Peyer's patch (tissue), 4 donors: ENCODE measurements at places on chromosomes 16 and 17.
A peak's percentile ranks its signal among the peaks of the same experiment; 100 is the strongest.

GRCh38 chr17:78977997-78978973 lies 1.4 kb downstream of the LGALS3BP start:
- H3K36me3 ChIP-seq: no peaks in the 10 kb centered on the region
- H3K4me3 ChIP-seq: peak overlapping the region; percentile 31
- H3K27ac ChIP-seq: peak overlapping the region; percentile 83
- no peak for DNase-seq
- peaks cover 3% of the 10 kb centered on the region for H3K4me1 ChIP-seq
- H3K27me3 ChIP-seq: no peaks in the 10 kb centered on the region

- no peak for DNase-seq
- H3K27ac ChIP-seq: no peak overlapping the region
- H3K36me3 ChIP-seq: peaks cover 4% of the 10 kb centered on the region
- no peak overlapping the region for H3K4me3 ChIP-seq
- H3K4me1 ChIP-seq: no peaks in the 10 kb centered on the region
- H3K27me3 ChIP-seq: no peaks in the 10 kb centered on the region
These were observed 125.3 kb downstream of the FTO start for GRCh38 chr16:53829186-53829747.

DNA sequence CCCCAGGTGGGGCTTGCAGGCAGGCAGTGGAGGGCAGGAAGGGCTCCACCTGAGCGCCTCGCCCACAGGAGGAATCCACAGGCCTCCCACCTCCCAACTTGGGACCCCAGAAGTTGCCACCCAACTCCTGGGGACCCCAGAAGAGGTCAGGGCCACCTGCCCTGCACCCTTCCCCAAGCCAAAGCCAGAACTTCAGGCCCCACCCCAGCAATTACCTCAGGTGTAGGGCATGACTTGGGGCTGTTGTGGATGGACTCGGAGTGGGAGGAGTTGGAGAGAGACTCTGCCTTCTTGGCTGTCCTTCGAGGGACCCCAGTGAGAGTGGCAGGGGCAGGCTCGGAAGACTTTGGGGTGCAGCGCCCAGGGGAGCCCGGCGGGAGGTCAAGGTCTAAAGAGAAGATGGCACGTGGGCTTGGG lies 10.5 kb downstream of the TSPOAP1 start:
- H3K27me3 ChIP-seq: no peaks in the 10 kb centered on the region
- no peaks in the 10 kb centered on the region for H3K4me1 ChIP-seq
- no peak overlapping the region for H3K4me3 ChIP-seq
- H3K36me3 ChIP-seq: no peaks in the 10 kb centered on the region
- no peak for DNase-seq

GRCh38 chr17:58756246-58757161 lies 850 bp downstream of the PPM1E start:
- H3K27me3 ChIP-seq: no peaks in the 10 kb centered on the region
- DNase-seq: no peak
- H3K36me3 ChIP-seq: no peaks in the 10 kb centered on the region
- peaks cover 14% of the 10 kb centered on the region for H3K4me1 ChIP-seq
- peak overlapping the region; percentile 64 for H3K4me3 ChIP-seq

DNA sequence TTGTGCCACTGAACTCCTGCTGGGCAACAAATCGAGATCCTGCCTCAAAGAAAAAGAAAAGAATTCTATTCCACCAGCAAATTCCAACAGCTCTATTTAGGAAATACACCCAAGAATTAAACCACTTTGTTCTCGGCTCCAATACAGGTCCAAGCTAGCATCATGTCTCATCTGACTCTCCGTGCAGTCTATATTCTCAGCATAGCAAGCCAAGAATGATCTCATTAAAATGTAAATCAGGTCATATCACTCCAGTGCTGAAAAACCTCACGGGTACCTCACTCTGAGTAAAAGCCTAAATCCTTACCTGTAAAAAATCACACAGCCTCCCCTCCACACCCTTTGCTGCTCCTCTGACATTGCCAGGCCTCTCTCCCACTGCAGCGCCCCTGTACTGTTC lies 23.9 kb downstream of the UBE2G1 start:
- H3K27ac ChIP-seq: no peak overlapping the region
- no peaks in the 10 kb centered on the region for H3K4me1 ChIP-seq
- no peaks in the 10 kb centered on the region for H3K27me3 ChIP-seq
- DNase-seq: no peak

GRCh38 chr17:4249452-4250029 lies 14.2 kb downstream of the ANKFY1 start:
- H3K27ac ChIP-seq: no peak overlapping the region
- no peak overlapping the region for H3K4me3 ChIP-seq
- no peaks in the 10 kb centered on the region for H3K27me3 ChIP-seq
- peaks cover 36% of the 10 kb centered on the region for H3K4me1 ChIP-seq
